ENCODE measurements at places on chromosomes 5 and 9. TPM values are rescaled to one million over a fixed set of nuclear protein-coding genes. Genes with fewer than 3 reads are reported as not detected.

IFNB1 gene
- not detected for polyA plus RNA-seq

TXNDC15 gene
- 20.1 TPM for polyA plus RNA-seq

DNA sequence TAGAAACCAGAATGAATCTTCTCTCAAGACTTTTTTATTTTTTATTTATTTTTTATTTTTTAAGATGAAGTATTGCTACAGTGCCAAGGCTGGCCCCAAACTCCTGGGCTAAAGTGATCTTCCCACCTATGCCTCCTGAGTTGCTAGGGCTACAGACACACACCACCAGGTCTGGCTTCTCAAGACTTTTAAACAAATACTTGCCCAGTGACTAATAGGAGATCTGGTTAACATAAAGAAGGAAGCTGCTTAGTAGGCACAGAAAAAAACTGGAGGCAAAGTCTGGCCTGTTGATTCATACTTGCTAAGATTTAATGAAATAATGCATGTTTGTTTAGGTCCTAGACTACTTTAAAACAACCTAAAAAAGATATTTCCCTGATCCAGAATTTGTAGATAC lies 43.8 kb downstream of the SLC38A9 start:
- DNase-seq: no peak

- no peak for DNase-seq
Measured at GRCh38 chr5:93378073-93378472, 202.9 kb downstream of the NR2F1-AS1 start.

LCN15 gene
- 0.08 TPM for polyA plus RNA-seq

DNA sequence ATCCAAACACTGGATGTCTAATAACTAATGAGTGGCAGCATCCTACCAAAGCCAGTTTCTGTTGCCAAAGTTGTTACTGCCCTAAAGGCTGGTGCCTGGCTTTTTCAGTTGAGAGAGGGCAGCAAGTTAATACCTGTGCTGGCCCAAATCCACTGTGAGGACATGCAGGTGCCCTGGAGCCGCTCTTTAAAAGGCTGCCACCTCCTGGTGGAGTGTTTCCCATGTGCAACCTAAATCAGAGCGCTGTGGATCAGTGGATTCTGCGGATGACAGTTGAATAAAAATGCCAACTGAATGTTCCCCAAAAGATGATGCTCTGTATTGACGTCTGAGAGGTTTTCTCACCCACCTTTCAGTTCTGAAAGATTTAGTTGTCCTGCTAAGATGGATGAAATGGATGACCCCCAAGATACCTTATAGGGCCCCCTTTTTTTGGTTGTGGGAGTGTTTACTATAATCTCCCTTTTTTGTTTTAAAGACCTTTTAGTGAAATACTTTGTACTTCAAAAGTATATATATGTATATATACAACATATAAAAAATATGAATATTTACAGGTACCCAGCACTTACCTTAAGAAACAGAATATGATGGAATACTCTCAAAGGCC lies 146.4 kb downstream of the EGFLAM start:
- DNase-seq: peak; percentile 61

DNA sequence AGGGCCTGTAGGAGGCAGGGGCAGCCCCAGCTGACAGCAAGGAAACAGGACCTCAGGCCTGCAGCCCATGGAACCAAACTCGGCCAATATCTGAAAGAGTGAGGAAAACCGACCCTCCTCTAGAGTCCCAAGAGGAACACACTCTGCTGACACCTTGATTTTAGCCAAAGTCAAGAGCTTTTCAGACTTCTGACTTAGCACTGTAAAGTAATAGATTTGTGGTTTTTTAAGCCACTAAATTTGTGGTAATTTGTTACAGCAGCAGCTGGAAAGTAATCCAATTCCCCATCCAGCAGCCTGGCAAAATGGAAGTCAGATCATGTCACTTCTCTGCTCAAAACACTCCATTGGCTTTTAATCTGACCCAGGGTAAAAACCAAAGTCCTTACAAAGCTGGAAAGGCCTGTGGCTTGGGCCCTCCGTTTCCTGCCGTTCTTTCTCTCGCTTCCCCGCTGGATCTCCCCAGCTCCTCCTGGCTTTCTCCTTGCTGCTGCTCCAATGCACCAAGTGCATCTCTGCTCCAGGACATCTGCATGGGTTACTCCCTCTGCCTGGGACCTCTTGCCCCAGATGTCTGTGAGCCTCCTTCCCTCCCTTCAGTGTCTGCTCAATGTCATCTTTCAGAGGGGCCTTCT lies 79.0 kb downstream of the C5orf15 start:
- no peak for DNase-seq

GRCh38 chr5:36462295-36463021 lies 143.9 kb upstream of the SLC1A3 start:
- no peak for DNase-seq

DNA sequence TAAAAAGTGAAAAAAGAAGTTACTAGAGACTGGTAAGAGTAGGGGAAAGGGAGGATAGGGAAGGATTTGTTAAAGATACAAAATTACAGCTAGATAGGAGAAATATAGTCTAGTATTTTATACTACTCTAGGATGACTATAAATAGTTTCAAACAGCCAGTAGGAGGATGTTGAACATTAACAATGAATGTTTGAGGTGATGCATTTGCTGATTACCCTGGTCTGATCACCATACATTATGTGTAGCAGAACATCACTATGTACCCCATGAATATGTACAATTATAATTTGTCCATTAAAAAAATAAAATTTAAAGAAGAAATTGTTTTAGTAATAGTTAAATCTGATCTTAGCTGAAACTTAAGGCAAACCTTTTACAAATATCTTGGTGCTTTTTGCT lies 302.6 kb downstream of the ARHGAP26 start:
- DNase-seq: no peak

DNA sequence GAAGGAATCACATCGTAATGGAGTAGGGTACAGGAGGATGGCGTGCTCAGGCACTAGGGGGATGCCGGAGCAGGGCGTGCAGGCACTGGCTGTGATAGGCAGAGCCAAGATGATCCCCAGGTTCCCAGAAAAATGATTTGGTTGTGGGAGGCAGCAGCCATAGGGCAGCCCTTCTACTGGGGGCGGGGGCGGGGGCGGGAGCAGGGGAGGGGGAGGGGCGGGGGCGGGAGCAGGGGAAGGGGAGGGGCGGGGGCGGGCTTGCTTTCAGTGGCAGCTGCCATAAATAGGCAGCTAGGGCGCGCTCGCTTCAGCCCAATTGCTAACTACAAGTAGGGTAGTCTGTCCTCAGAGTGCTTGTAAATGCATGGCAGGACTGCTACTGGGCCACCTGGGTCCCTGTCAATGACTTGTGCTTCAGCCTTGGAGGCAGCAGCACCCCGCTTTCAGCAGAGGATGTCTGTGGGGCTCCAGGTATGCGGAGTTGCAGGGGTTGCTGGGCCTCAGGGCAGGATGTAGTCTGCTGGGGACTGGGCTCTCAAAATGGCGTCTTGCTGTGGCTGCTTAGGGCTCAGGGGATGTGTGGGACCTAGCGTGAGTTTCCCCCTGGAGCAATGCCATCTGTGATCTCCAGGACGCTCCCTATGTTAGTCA lies 354.3 kb downstream of the RAB3C start:
- DNase-seq: no peak

DNA sequence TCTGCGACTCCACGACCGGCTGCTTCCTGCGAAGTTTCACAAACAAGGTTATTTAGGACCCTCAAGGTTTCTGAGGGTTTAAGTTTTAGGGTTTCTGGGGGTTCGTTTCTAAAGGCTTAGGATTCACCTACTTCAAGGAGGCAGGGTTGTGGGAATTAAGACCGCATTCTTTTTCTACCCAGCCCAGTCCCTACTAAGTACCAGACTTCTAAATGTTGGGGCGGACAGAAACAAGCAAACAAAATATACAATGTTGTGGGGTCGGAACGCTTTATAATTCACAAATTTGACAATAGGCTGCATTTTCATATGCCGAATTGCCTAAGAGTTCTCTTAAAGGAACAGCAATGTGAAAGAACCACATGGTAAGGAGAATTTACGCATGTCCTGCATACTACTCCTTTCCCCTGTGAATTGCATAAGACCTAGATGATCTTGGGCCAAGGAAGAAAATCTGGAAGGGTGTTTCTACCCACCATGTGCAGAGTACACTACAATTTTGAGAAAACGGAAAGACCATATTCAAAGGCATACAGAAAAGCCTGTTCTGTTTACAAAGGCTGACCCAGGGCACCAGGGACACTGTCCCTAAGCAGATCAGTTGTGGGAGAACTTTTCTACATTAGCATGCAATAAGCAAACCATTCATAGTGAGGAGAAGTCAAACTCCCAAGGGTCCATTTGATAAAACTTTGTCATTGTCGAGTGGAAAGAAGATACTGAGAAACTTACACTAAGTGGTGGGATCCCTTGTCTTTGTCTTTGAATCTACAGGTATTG lies 457.3 kb downstream of the RAB3C start:
- no peak for DNase-seq

AFAP1L1 gene
- polyA plus RNA-seq: 0.79 TPM

DNA sequence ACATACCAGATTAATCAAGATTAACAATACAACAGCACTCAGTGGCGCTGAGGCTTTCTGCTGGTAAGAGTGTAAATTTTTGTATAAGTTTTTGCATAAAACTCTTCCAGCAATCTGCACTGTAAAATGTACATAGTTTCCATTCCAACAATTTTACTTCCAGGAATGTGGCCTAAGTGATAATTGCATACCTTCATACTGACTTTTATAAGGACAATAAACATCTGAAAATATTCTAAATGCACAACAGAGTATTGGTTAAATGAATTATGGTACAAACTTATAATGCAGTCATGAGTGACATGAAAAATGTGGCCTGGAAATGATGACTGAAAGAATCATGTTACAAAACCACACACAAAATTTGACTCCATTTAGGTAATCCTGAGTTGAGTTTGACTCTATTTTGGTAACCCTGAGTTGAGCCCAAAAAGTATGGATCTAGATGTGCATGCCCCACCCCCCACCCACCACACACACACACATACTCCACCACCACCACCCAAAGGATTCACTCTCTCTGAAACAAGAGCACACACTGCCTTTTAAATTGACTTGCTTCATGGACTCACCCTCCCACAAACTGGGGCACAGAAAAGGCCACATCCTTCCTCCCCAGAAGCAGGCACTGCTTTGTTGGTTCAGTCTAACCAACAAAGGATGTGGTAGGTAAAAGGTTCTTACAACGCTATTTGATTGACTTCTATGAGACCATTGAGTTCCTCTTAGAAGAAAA lies 137.6 kb downstream of the SUSD1 start:
- DNase-seq: no peak

RAD50 gene
- 6.4 TPM for polyA plus RNA-seq

BTNL3 gene
- polyA plus RNA-seq: not detected

DNA sequence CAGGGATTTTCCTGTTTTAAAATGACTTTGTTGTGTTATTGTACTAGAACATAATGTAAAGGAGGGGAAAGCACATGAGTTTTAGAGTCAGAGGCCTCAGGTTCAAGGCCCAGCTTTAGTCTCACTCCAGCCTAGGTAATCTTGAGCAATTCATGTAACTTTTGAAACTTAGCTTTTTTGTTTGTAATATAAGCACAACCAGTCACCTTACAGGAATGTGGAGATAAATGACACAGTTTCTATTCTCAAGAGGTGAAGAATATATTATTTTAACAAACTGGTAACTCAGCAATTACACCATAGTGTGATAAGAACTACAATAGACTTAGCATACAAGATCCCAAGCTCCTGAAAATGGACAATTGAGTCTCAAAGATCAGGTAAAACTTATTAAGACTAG lies 51.2 kb downstream of the ADAMTS19 start:
- DNase-seq: no peak

DNA sequence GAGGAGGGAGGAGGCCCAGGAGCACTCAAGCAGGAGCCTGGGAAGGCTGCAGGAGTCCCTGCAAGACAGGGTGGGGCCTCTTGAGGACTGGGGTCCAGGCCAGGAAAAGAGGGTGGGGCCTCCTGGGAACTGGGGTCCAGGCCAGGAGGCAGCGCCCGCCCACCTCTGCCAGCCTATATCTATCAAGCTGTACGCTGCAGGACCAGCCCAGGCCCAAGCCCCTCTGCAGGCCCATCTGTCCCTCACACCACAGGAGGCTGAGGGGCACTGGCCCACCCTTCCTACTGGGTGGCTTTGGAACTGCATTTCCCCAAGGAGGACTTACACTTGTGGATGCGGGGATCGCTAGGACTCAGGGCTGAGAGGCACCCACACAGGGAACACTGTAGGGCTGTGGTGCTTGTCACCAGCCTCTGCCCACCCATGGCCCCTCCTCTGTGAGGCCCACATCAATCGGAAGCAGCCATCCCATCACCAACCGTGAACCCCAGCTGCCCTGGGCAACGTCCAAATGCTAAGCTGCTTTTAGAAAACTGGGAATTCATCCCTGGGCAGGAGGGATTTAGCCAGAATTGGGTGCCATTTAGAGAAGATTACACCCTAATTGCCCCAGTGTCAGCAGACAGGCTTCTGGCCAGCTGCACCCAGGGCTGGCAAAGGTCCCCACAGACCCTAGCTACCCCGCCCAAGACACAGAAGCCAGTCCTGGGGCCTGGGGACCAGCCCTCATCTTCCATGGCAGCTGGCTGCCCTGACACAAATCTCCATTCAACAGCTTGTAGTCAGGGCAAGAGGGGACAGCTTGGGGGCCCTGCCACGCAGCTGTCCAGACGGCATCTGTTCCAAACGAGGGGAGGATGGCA lies 15.3 kb downstream of the BICD2 start:
- DNase-seq: no peak
